ENCODE measurements at places on chromosomes 11 and 22.

DNA sequence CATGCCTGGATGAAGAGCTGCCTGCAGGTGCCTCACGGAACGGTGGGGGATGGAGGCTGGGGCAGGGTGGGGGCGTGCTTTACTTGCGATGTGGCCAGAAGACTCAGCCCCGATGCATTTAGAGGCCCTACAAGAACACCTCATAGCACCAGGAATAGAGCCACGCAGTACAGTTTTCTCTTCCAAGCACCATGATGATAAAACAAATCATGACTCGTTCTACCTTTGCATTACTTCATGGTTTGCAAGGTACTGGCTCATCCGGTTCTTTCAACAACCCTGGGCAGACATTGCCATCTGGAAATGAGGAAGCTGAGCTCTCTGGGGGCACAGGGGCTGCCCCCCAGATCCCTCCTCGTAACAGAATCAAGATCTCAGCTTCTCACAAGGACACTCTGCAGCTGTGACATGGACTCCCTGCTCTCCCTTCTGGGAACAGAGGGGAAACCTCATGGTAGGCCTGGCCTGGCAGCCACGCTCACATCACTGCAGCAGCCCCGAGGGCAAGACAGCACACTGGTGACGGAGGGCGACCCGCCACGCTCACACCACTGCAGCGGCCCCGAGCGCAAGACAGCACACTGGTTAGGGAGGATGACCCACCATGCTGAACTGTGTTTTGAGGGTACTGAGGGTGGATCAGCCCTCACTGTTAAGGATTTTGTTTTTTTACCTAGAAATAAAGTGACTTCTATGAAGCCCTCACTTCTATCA, 46.9 kb downstream of the PHF21B start:
- no peak for DNase-seq

GRCh38 chr11:708511-708910, 2.5 kb downstream of the EPS8L2 start:
- no peak for DNase-seq

- DNase-seq = no peak
Measured at GRCh38 chr11:64609436-64610047, 18.5 kb downstream of the SLC22A12 start.

DNA sequence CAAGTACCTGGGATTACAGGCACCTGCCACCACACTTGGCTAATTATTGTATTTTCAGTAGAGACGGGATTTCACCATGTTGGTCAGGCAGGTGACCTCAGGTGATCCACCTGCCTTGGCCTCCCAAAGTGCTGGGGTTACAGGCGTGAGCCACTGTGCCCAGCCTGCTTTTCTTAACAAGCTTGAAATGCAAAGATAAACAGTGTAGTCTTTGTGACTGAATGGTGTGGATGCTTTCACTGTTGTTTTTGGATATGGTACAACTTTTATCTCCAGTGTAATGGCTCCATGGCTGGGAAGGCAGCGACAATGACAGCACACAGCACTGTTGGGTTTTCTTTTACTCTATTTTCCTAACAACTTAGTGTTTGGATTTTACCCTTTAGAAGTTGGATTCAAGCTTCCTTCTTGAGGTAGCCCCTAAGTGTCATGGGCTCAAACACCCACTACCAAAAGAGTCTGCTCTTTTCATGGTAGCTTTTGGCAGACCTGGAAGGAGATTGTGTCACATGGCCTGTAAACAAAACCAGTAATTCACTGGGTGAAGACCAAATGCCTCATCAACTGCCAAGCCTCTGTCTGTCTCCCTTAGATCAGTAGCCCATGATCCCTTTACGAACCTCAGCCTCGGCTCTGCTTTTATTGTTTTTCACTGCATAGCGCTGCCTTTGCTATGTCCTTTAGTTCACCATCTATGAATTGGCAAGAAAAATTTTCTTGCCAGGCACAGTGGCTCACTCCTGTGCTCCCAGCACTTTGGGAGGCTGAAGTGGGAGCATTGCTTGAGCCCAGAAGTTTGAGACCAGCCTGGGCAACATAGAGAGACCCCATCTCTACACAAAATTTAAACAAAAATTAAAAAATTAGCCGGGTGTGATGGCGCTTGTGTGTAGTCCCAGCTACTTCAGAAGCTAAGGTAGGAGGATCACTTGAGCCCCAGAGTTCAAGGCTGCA, 6.4 kb downstream of the VPS51 start:
- no peak for DNase-seq

GRCh38 chr22:43133401-43133800, 9.8 kb downstream of the MCAT start:
- DNase-seq = no peak

DNA sequence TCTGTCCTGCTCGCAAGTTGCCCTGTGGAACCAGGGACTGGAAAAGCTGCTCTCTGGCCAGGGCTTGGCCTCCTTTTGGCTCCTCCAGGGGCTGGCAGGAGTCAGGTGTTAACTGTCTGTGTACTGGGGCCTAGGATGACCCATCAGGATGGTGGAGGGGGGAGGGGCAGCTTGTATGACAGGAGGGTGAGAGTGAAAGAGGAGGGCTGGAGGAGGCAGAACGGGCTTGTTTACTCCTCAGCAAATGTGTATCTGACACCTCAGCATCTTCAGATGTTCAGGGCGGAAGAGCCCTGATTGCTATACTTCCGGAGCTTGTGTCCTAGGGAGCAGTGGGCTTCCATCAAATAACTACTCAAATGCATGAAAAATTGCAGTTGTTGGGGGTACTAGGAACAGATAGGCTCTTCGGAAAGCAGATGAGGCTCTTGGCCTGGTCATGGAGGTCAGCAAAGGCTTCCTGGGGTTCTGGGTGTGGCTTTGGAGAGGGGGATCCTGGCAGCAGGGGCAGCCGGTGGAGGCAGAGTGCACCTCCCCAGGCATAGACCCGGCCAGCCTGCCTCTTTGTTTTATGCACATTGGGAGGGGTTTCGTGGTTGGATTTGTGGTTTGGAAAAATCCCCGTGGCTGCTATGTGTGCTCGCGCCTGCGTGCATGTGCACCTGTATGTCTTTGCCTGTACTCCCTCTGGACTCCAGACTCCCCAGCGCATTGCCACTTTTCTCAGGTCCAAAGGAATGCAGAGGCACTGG, 31.2 kb downstream of the CD82 start:
- peak; percentile 71 for DNase-seq

GRCh38 chr11:46808799-46809431, 37.2 kb downstream of the CKAP5 start:
- no peak for DNase-seq
